ENCODE measurements at places on chromosomes 1 and 21.

DNA sequence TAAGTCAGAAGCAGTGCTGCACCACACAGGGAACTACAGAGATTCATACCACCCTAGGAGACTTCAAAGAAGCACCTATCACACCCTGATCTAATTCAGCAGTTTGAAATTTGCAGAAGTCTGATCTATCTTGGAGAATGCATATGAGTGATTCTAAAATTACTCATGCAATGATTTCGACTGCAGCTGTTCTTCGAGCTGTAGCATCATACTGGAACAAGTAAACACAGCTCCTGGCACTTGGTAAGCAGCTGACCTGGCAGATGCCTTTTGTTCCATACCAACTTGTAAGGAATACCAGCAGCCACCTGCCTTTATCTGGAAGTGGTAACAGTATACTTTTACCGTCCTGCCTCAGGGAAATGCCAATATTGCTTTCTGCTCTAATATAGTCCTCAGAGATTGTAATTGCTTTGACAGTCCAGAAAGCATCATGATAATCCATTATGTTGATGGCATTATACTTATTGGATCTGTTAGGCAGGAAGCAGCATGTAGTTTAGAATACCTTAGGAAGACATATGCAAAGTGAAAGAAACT lies 25.7 kb downstream of the AADACL4 start:
- no peak for DNase-seq

GRCh38 chr21:33802481-33802880 lies 113.1 kb downstream of the ATP5PO start:
- no peak for DNase-seq

DNA sequence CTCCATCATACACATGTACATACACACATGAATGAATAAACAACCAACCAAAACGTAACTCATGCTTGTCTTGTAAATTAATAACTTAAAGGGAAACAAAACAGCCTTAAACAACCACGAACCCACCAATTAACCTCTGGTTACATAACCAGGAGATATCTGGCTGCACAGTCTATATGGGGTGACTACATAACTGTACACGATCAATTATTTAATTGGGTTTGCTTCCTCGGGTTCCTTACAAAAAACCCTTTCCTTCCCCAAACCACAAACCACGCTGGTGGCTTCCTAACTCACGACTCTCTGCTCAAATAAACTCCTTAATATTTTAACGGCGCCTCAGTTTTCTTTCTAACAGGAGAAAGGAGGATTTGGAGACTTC lies 744 bp downstream of the ZNF670 start:
- no peak for DNase-seq

GRCh38 chr1:221869779-221870178 lies 127.9 kb upstream of the DUSP10 start:
- no peak for DNase-seq

DNA sequence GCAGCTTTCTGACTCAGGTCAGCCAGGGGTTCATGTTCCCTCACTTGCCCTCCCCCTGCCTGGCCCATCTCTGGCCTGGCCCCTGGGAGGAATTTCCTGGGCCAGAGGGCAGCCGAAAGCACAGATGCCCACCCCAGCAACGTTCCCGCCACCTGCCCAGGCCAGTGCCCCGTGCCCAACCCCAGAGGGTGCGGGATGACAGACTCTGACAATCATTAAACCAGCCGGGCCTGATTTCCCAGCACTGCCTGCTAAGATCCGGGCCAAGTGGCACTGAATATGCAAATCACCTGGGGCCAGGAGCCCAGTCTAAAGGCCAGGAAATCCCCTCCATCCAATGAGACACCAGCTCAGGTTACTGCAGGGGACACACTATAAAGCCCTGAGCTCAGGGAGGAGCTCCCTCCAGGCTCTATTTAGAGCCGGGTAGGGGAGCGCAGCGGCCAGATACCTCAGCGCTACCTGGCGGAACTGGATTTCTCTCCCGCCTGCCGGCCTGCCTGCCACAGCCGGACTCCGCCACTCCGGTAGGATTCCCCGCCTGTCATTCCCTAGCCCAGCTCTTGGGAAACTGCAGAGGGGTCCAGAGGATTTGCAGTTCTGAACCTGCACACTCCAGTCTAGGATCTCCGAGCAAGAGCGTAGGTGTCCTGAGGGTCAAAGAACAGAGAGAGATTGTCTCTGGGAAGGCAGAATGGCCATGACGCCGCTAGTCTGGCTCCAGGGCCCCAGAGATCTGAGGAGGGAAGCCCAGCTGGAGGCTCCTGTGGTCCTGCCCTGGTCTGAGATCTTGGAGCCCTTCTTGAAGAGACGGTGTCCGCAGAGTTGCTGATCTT lies at the start of gene ELF3:
TSS of gene ELF3 (plus strand) at position 408 of the 836 bp plus-strand sequence. CDS start 550 bp downstream, outside the sequence.
- DNase-seq = peak; percentile 87

GRCh38 chr1:207084701-207085180 lies 3.9 kb upstream of the C4BPB start:
- no peak for DNase-seq

DNA sequence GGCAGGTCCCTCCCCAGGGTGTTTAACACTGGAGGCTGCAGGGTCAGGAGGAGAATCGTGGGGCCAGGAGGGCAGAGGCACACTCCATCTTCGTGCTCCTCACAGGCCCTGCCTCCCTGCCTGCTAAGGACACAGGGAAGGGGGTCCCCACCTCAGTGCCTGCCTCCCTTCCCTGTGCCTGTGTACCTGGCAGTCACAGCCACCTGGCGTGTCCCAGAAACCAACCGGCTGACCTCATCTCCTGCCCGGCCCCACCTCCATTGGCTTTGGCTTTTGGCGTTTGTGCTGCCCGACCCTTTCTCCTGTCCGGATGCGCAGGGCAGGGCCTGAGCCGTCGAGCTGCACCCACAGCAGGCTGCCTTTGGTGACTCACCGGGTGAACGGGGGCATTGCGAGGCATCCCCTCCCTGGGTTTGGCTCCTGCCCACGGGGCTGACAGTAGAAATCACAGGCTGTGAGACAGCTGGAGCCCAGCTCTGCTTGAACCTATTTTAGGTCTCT lies 623 bp upstream of the BGLAP start:
- DNase-seq = no peak

DNA sequence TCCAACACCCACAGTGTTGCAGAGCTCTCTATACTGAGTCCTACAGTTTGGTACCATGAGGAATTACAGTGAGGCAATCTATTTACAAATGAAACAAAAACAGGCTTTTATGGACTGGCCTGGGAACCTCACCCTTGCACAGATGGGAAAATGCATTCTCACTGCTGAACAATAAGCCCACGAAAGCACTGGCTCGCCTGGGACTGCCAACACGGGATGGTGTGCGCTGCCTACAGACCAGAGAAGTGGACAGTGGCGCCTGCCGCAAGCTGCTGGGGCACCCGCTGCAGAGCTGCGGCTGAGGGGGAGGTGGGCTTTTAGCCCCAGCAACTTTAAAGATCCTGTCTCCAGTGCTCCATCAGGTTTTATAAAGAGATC lies 28.5 kb upstream of the ABCG1 start:
- no peak for DNase-seq

GRCh38 chr1:110319332-110320167 lies 19.6 kb upstream of the RBM15 start:
- no peak for DNase-seq

GRCh38 chr1:245748646-245749045 lies 593.9 kb downstream of the KIF26B start:
- no peak for DNase-seq

DNA sequence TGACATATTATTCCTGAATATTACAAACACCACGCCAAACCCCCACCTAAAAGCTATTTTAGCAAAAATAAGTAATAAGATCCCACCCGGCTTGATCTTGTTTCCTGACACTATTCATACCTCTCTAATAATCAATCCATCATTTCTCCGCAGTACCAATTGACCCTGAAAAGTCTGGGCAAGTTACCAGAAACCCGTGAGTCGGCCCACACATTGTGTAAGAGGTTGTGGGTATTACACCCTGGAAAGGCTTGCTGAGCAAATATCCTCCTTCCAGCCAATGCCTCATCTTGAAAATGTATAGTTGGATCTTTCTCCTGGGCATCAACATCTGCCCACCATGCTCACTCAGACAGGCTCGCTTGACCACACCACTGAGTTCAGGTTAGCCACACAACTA lies 451.0 kb downstream of the TTLL7 start:
- no peak for DNase-seq

DNA sequence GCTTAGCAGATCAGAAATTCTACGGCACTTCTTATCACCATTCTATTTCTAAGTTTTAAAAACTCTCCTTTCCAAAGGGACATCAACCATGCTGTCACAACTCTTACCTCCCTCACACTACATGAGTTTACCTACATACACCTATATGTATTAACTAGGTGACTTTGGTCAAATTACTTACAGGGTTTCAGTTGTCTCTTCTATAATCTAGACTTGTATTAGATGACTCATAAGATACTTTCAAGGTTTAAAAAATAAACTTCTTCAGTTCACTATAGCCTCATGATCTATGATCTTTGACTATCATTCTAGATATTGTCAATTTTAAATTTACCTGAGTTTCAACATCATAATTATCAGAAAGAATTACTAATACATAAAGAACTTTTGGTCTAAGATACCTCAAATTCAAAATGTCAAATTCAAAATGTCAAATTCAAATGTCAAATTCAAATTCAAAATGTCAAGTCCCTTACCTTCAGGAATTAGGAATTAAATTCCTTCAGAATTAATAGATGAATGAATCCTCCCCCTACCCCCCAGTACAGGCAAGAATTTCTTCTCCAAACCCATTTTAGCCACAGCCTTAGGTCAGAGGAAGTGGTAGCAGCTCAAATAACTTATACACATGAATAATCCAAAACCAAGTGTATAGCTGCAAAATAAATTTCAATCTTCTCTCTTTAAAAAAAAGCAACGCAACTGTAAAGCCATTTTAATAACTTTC lies 31.1 kb downstream of the OTUD7B start:
- DNase-seq = no peak

- DNase-seq = no peak
These were observed 2.4 kb downstream of the DMRTA2 start for GRCh38 chr1:50420689-50421365.

GRCh38 chr1:201982082-201982622 lies 296 bp upstream of the RNPEP start:
- no peak for DNase-seq

DNA sequence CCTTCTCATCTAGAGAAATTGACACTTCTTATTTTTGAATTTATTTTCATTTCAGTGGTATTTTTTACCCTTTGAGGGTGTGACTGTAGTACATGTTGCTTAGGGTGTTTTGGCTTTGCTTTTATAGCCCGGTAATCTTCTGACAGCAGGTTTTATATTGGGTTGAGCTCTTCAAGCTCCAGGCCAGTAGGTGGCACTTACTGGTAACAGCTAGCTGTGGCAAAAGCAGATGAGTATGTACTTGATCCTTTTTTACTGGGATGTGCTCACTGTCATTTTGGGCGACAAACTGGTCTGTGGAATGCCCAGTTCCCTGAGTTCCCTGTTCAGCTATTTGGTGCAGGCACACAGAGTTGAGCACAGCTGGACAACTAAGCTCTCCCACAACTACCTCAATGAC lies 916.2 kb upstream of the B3GALT2 start:
- DNase-seq = no peak

DNA sequence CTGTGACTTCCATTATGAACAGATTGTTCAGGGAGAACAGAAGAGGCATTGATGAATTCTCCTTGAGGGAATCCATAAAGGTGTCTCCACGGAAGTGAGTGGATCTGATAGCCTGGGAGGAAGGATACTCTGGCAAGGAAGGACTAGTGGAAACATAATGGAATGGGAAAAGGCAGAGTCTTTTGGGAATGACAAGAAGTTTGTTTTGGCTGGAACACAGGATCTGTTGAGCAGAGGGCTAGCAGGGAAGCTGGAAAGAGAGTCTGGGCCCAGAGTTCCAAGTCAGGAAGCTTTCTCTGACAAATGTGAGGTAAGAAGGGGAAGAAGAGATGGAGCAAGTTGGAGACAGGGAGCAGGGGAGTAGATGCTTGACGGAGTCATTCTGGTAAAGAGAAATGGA lies 8.1 kb downstream of the ADAMTS5 start:
- no peak for DNase-seq

- no peak for DNase-seq
These were observed 24.8 kb downstream of the SLC19A1 start for GRCh38 chr21:45517249-45518065.

DNA sequence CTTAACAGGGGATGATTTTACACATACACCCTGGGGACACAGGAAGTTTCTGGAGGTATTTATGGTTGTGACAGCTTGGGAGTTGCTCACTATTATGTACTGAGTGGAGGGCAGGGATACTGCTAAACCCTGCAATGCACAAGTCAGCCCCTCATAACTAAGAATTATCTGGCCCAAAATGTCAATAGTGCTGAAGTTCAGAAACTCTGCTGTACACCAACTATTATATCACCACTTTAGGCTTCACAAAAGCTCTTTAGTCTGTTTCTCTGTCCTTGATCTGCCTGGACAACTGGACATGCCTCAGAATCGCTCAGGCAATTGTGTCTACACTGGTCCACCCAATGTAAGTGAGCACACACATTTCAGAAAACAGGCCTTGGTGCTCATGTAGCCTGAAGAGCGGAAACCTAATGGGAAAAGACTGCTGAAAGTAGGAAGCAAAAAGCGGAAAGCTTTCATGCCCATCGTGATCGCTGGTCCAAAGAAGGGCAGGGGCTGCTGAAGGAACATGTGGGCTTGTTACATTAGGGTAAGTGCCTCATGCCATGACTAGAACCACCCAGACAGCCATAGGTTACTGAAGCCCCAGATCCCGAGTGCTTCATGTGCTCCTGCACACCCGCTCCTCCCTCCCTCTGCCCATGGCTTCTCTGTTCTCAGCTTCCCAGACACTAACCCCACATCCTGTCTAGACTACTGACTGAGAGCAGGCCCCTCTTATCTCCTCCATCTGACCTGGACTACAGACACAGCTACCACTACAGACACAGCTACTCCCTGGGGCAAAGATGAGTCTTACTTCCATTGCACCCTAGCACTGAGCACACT lies 73.5 kb downstream of the LRIG2 start:
- DNase-seq = no peak

DNA sequence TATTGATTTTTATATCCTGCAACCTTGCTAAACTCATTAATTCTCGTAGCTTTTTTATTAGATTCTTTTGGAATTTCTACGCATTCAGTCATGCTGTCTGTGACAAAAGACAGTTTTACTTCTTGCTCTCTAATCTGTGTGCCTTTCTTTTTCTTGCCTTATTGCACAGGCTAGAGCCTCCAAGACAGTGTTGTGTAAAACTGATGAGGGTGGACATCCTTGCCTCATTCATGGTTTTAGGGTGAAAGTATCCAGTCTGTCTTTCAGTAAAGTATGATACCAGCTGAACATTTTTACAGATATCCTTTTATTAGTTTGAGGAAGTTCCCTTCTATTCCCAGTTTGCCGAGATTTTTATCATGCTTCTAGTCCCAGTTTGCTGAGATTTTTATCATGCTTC lies 133.8 kb downstream of the HS2ST1 start:
- DNase-seq = no peak

DNA sequence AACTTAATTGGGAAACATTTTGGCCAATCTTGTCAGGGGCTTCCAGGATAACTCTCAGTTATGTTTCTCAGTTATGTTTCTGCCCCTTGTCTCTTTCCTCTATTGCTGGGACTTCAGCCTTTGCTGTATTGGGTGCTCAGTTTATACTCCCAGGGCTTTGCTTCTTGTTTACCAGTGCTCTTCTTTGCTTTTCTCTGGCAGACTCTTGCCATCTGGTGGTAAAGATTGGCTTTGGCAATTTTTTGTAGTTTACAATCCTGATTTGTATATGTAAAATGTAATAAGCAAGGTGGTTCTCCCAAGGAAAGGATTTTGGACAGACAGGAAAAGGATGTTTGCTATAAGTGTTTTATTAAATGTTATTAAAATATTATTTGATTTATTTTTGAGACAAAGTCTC lies 37.9 kb downstream of the FABP3 start:
- no peak for DNase-seq
